ENCODE measurements at places on chromosomes 12 and 14.

GRCh38 chr12:71306808-71307207, 132.8 kb upstream of the LGR5 start:
- no peak for DNase-seq
- no peak overlapping the region for H3K4me3 ChIP-seq
- no peaks in the 10 kb centered on the region for H3K4me1 ChIP-seq
- no peaks in the 10 kb centered on the region for H3K36me3 ChIP-seq
- H3K27me3 ChIP-seq, result no peaks in the 10 kb centered on the region

- H3K36me3 ChIP-seq, result peaks cover 10% of the 10 kb centered on the region
- H3K27me3 ChIP-seq, result no peaks in the 10 kb centered on the region
- peaks cover 27% of the 10 kb centered on the region for H3K4me1 ChIP-seq
- DNase-seq, result no peak
- no peak overlapping the region for H3K27ac ChIP-seq
- H3K4me3 ChIP-seq, result no peak overlapping the region
These were observed 5.7 kb downstream of the METTL25 start for GRCh38 chr12:82363990-82364389.

- H3K27me3 ChIP-seq, result no peaks in the 10 kb centered on the region
- no peaks in the 10 kb centered on the region for H3K36me3 ChIP-seq
- no peak overlapping the region for H3K27ac ChIP-seq
- no peak overlapping the region for H3K4me3 ChIP-seq
- no peaks in the 10 kb centered on the region for H3K4me1 ChIP-seq
These were observed 18.1 kb downstream of the NOS1 start for GRCh38 chr12:117343296-117343695.

DNA sequence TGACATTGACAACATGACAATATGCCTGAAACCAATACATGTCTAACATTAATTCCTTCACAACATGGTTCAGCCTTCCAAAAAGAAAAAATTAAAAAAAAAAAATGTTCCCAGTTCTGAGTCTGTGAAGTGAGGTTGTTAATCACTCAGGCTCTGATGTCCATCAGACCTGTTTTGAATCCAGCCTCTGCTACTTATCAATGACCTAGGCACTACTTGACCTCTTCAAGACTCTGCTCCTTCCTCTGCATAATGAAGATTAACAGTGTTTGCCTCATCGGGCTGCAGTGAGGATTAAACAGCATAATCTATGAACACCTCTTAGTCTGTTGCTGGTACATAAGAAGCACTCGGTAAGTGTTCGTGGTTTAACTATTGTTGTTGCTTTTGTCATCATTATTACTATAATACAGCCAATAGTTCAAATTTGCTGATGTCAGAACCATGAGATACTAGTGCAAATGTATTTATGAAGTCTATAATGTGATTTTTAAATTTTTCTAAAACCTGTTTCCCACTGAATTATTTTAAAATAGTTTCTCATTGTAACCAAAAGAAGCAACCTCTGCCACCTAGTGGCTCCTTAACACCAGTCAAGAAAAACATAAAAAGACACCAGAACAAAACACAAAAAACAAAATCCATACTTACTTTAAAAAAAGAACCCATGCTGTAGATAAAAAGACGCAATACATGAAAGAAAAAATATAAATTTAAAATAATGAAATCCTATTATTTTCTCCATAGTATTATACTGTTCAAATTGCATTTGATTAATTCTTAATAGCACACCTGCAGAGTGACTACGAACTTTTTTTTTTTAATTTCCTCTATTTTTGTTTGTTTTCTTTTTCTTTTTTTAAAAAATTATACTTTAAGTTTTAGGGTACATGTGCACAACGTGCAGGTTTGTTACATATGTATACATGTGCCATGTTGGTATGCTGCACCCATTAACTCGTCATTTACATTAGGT, 20.3 kb upstream of the TMX1 start:
- H3K4me3 ChIP-seq, result no peak overlapping the region
- no peaks in the 10 kb centered on the region for H3K36me3 ChIP-seq
- no peaks in the 10 kb centered on the region for H3K4me1 ChIP-seq
- H3K27ac ChIP-seq, result no peak overlapping the region
- peak; percentile 16 for DNase-seq

DNA sequence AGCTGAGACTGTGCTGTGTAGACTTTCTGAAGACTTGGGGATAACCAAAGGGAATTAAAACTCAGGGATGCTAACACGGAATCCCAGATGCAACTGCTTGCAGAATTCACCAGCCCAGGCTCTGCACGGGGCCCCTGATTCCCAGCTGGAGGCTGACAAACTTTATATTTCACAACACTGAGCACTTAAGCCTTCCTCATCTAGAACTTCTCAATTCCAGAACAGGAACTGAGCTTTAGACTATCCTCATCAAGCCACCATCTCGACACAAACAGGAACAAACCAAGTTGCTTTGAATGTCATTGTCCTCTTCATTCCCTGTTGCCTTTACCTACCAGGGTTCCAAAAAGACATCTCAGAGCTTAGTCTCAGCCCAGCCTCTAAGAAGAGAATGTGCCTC, 22.2 kb downstream of the CCDC63 start:
- H3K27me3 ChIP-seq, result peaks cover 1% of the 10 kb centered on the region
- no peak overlapping the region for H3K4me3 ChIP-seq
- DNase-seq, result no peak
- no peaks in the 10 kb centered on the region for H3K36me3 ChIP-seq
- no peaks in the 10 kb centered on the region for H3K4me1 ChIP-seq
- H3K27ac ChIP-seq, result no peak overlapping the region

- no peak overlapping the region for H3K4me3 ChIP-seq
- peaks cover 8% of the 10 kb centered on the region for H3K4me1 ChIP-seq
- no peak for DNase-seq
- peaks cover 1% of the 10 kb centered on the region for H3K27me3 ChIP-seq
These were observed 27.1 kb upstream of the TCL1A start for GRCh38 chr14:95741038-95741490.

- DNase-seq, result no peak
- H3K4me1 ChIP-seq, result peaks cover 58% of the 10 kb centered on the region
- no peak overlapping the region for H3K27ac ChIP-seq
- H3K4me3 ChIP-seq, result no peak overlapping the region
- peaks cover 18% of the 10 kb centered on the region for H3K36me3 ChIP-seq
These were observed 261.7 kb upstream of the FOXN3 start for GRCh38 chr14:89678768-89679167.

DNA sequence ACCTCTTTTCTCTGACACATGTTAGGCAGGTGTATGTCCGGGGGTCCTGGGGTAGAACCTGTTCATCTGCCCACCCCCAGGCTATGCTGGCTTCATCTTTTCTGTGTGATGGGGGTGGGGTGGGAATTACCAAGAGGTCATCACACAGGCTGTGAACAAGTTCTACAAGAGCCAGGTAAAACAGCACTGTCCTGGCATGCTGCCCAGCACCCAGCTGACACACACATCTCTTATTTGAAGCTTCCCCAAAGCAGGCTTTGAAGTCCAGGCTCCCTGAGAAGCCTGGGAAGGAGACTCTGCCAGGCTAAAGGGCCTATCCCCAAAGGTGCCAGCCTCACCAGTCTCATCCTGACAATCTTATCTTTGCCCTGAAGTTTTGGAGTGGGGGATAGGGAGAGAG, 141.1 kb downstream of the ALG10 start:
- peaks cover 4% of the 10 kb centered on the region for H3K27me3 ChIP-seq
- H3K4me3 ChIP-seq, result no peak overlapping the region
- H3K4me1 ChIP-seq, result no peaks in the 10 kb centered on the region
- no peak for DNase-seq
- no peaks in the 10 kb centered on the region for H3K36me3 ChIP-seq

- H3K4me1 ChIP-seq, result no peaks in the 10 kb centered on the region
- no peak overlapping the region for H3K27ac ChIP-seq
- no peak overlapping the region for H3K4me3 ChIP-seq
- no peaks in the 10 kb centered on the region for H3K36me3 ChIP-seq
These were observed 436.7 kb downstream of the ATP23 start for GRCh38 chr12:58378028-58378427.

GRCh38 chr12:10101042-10101579, 2.3 kb upstream of the CLEC1A start:
- H3K4me1 ChIP-seq, result no peaks in the 10 kb centered on the region
- H3K27me3 ChIP-seq, result peaks cover 12% of the 10 kb centered on the region
- H3K36me3 ChIP-seq, result no peaks in the 10 kb centered on the region

GRCh38 chr12:53053218-53054111, 3.6 kb downstream of the TNS2 start:
- no peaks in the 10 kb centered on the region for H3K36me3 ChIP-seq
- no peaks in the 10 kb centered on the region for H3K27me3 ChIP-seq
- peak overlapping the region; percentile 90 for H3K27ac ChIP-seq
- peak overlapping the region; percentile 91 for H3K4me3 ChIP-seq
- peaks cover 18% of the 10 kb centered on the region for H3K4me1 ChIP-seq
- peak; percentile 64 for DNase-seq

GRCh38 chr12:106135075-106135474, 3.7 kb downstream of the NUAK1 start:
- no peak overlapping the region for H3K27ac ChIP-seq
- H3K36me3 ChIP-seq, result no peaks in the 10 kb centered on the region
- H3K4me3 ChIP-seq, result no peak overlapping the region
- peaks cover 39% of the 10 kb centered on the region for H3K27me3 ChIP-seq

GRCh38 chr12:17841496-17841895, 248.5 kb downstream of the RERGL start:
- no peaks in the 10 kb centered on the region for H3K36me3 ChIP-seq
- DNase-seq, result no peak

DNA sequence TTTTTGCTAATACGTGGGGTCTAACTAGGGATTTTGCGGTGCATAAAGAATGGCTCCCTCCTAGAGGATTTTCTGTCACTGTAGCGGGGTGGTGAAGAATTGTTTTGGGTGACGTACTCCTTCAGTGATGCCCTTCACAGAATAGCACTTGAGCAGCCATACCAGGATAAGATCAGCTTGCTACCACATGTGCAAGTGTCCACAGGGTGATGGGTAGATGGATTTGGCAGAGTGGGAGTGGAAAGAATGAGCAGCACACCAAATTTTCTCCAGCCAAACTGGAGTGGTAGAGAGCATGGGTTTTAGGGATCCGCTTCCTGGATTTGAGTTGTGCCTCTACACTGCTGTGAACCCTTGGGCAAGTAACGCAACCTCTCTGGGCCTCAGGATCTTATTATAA, 2.3 kb downstream of the TCP11L2 start:
- peaks cover 67% of the 10 kb centered on the region for H3K4me1 ChIP-seq
- peaks cover 2% of the 10 kb centered on the region for H3K36me3 ChIP-seq
- no peak for DNase-seq
- H3K27me3 ChIP-seq, result no peaks in the 10 kb centered on the region

DNA sequence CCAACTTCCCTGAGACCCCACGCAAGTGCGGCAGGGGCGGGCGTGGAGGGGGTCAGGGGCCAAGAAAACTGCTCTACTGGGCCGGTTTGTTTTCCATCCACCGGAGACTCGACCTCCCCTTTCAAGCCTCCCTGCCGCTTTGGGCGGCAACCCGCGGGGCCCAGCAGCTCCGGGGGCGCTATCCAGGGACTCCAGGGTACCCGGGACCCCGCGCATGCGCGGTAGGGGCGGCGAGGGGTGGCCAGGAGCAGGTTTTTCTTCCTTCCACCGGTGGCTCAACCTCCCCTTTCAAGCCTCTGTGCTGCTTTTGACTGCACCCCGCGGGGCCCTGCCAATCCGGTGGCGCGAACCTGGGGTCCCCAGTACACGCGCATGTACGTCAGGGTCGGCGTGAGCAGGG, 323.5 kb downstream of the ALG10 start:
- H3K27ac ChIP-seq, result no peak overlapping the region
- no peaks in the 10 kb centered on the region for H3K4me1 ChIP-seq
- no peaks in the 10 kb centered on the region for H3K36me3 ChIP-seq
- no peak for DNase-seq
- no peaks in the 10 kb centered on the region for H3K27me3 ChIP-seq

GRCh38 chr12:57465747-57466505, 6.3 kb downstream of the GLI1 start:
- DNase-seq, result no peak
- H3K27me3 ChIP-seq, result no peaks in the 10 kb centered on the region
- H3K4me3 ChIP-seq, result no peak overlapping the region
- no peak overlapping the region for H3K27ac ChIP-seq
- peaks cover 21% of the 10 kb centered on the region for H3K36me3 ChIP-seq

GRCh38 chr14:74649673-74650072, 37.6 kb upstream of the LTBP2 start:
- no peak overlapping the region for H3K4me3 ChIP-seq
- peaks cover 4% of the 10 kb centered on the region for H3K4me1 ChIP-seq
- no peak overlapping the region for H3K27ac ChIP-seq
- no peak for DNase-seq
- H3K27me3 ChIP-seq, result no peaks in the 10 kb centered on the region

DNA sequence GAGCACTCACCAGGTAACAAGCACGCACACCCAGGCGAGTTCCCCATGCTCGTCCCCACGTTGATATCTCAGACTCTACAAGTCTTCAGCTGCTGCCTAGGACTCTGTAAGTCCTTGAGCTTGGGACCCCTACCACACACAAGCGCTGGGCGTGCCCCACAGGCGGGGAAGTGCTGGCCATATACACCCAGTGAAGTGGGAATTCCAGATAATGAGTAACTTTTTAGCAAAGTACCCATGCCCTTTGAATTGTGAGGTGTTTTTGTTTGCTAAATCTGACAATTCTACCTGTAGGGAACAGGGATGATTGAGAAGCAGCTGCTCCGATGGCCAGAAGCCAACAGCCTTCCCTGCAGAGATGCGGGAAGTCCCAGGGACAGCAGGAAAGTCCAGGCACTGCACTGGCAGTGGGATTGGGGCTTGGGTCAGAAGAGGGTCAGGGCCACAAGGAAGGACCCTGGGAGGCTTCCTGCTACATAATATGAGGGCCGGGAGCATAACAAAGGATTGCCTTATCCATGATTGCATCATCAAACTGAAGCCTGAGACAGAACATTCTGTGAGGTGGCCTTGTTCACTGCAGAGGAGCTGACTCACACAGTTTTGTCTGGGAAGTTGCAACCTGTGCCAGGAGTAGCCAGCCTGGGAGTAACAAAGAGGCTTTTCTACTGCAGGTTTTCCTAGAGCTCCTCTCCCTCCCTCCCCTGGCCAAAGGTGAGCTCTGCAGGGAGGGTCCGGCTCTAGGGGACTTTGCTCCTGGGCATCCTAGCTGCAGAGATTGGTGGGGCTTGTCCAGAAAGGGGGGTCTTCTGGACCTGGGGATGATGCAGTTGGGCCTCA, 13.2 kb upstream of the SERPINA3 start:
- no peak for DNase-seq
- H3K27me3 ChIP-seq, result peaks cover 3% of the 10 kb centered on the region
- no peaks in the 10 kb centered on the region for H3K36me3 ChIP-seq
- H3K27ac ChIP-seq, result no peak overlapping the region
- H3K4me3 ChIP-seq, result no peak overlapping the region
- H3K4me1 ChIP-seq, result no peaks in the 10 kb centered on the region

DNA sequence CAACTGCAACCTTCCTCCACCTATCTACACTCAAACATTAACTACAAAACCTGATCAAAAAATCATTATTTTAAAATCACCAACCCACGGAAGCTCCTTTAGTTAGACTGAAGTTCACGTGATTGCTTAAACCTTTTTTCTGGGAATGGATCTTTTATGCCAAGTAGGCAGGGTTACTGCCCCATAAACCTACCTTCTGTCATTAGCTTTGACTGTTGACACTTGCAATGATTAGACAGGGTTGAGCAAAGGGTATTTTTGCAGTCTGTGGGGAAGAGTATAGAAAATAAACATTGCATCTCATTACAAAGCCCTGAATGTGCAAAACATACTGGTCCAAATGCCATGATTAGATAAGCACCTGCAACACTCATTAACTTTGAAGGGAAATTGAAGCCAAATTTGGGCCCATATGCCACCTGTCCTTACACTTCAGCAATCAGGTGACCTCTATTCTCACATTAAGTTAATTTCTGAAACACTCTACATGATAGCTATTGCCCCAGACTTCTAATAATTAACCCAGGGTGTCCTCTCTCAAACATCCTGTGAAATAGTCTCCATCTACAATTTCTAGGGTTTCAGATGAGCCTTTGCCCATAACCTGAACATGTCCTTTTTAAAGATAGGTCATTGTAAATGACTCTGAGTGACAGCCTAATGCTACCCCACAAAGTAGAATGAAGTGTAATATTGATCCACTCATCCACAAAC, 156.0 kb upstream of the PLEKHG7 start:
- H3K36me3 ChIP-seq, result peaks cover 9% of the 10 kb centered on the region
- no peaks in the 10 kb centered on the region for H3K27me3 ChIP-seq
- no peak for DNase-seq
- H3K4me3 ChIP-seq, result no peak overlapping the region
- H3K27ac ChIP-seq, result no peak overlapping the region

Measured in activated CD8-positive, alpha-beta T cell treated with anti-CD3 and anti-CD28 coated beads for 36 hours (primary cell).